ENCODE measurements at places on chromosomes 6 and 20.
A peak's percentile ranks its signal among the peaks of the same experiment; 100 is the strongest.

DNA sequence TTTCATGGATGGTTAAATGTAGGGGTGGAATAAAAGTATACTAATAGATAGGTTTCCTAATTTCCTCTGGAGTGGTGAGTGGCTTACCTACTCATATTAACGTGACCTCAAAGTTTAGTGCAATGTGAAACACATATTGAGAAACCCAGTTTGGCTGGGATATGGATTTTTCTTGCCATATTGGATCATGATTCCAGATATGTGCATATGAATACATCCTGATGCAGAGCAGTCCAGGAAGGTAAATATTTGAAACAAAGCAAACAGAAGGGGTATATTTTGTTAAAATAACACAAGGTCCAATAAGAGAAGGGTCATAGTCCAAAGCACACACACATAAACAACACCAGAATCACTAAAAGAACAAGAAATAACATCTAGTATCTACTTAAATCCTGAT is 608.1 kb downstream of the PKHD1 start:
- DNase-seq: no peak

DNA sequence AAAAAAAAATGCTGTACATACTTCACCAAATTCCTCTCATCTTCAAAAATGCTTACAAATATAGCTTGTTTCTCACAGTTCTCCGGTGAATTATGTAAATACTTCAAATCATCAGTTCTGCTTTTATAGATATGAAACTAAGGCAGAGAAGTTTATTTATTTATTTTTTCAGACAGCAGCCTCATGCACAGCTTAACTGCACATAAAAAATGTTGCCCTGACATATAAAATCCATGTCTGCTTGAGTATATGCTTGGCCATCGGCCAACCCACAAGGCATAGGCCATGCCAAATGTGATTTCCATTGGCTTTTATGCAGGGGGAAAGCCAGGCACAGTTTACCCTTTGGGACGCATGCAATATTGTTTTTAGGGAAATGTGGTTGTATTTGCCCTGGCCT is 57.3 kb upstream of the PHACTR2 start:
- DNase-seq: no peak

GRCh38 chr20:62914970-62915457 is 11.3 kb downstream of the DIDO1 start:
- no peak for DNase-seq

DNA sequence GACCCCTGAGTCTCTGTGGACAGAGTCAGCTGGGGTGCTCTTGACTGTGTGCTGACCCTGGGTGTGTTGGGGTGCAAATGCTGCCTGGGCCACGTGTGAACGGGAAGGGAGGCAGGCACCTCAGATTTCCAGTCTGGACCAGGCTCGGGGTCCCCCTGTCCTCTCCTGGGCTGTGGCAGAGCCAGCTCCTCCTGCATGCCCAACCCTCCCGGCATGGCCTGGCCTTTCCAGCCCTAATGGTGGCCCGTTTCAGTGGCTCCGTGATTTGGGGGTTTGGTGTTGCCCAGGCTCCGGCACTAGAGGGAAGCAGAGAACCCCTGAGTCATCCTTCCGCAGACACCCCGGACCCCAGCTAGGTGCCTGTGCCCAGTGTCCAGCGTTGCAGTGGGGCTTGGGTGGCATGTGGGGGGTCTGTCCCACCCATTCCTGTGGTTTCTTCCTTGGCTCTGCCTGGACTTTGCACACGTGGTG is 9.1 kb downstream of the RBM38 start:
- no peak for DNase-seq

DNA sequence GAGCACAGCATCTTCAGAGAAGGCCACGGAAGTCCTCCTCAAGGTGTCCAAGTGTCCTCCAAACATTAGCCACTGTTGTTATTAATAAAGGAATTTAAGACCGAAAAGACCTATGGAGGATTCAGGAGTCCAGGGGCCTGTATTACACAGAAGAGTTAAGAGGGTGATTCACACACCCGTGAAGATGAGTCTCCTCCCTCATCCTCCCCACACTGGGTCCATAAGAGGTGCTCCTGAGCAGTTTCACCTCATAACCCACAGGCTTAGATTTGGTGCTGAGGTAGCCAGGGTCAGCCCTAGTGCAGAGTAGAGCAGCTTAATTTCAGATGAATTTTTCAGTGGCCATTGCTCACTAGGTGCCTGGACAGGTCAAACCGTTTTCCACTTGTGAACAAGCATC is 65.3 kb downstream of the PRR18 start:
- DNase-seq: no peak

DNA sequence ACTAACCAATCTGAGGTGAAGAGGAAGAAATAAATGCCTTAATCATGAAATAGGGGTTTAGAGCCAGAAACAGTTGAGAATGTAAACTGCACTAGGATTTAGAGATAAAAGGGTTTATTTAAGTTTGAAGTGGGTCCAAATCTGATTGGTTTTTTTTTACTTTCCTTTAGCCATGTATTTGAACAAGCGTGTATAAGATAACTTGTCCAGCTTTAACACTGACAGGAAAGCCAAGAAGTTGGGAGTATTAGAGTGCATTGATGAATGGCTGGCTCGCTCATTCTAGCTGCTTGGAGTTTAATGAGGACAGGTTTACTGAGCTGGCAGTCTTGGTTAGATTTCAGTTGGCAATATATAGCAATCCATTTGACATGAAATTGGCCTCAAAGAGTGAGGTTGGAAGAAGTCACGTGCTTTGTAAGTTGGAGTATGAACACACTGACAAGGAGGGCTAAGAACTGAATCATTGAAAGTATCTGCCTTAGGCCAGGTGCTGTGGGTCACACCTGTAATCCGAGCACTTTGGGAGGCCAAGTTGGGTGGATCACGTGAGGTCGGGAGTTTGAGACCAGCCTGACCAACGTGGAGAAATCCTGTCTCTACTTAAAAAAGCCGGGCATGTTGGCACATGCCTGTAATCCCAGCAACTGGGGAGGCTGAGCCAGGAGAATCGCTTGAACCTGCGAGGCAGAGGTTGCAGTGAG is 13.7 kb downstream of the SRSF3 start:
- DNase-seq: no peak

GRCh38 chr20:24610341-24611115 is 141.1 kb downstream of the SYNDIG1 start:
- no peak for DNase-seq

DNA sequence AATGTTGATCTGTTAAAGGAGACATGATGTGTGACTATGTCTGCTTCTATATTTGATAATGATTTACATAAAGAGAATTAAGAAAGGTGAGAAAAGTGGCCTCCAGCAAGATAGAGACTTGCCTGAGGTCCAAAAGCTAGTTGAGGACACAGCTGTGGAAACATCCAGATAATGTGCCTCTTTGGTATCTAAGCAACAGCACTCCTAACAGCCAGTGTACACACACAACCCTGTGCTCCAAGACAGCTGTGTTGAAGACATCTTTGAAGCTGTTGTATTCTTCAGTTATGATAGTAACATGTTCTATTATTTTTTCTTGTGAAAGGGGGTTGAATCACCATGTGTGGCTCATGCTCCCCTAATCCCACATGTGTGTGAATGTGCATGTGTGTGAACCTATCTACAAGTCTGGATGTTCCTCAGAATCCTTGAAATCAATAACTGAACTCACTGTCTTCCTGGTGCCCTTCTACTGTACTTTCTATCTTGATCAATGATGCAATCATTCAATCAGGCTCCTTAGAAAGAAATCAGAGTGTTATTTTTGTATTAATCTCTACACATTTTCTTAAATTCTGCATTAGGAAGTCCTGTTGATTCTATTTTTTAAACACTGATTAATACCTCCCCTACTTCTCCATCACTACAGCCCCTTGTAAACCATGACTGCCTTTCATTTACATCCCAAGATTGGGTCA is 116.7 kb upstream of the SSTR4 start:
- no peak for DNase-seq

DNA sequence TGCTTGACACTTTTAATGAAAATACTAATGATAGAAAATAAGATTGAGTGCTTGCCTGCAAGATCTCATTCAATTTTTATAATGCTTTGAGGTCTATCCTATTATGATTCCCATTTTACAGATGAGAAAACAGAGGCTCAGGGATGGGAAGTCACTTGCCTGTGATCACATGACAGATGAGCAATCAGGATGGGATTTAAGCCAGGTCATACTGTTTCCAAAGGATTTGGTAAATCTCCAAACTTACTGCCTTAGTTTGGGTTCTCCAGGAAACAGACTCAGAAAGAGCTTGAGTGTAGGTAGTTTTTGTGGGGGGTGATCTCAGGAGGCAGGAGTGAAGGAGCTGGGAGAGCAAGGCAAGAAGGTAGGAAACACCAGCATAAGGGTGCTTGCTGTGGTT is 456.3 kb downstream of the MAFB start:
- DNase-seq: no peak

DNA sequence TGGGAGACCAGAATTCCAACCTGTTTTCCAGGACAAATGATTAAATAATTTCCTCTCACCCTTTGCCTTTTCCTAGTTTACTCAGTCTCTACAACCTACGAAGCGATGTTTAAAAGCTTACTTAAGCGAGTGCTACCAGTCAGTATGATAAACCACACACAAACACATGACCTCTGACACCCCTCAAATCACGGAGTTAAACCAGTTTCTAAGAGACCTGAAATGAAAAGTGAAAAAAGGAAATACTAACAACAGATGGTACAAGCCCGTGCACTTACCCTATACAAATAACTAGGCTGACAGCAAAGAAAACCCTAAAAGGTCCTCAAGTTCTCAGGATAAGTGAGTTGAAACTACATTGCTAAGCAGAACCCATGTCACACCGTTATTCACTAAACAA is 7.7 kb downstream of the TNFRSF21 start:
- no peak for DNase-seq

DNA sequence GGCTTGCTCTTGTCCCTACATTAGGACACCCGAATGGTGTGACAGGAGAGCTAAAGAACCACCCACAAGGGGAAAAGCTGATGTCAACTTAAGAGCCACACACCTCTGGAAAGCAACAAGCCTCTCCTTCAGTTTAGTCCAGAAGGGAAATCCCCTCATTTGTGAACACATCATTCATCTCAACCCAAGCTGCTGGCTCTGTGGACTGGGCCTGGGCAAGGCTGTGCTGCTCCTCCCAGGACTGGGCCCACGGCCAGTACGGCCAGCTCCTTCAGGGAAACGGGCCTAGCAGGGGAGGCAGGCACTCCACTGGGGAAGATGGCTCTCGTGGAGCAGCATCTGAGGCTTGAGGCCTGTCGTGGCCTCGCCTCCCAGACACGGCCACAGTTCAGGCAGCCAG is 12.8 kb upstream of the SLC4A11 start:
- no peak for DNase-seq

GRCh38 chr6:24692848-24693592 is 25.9 kb downstream of the C6orf62 start:
- no peak for DNase-seq

GRCh38 chr6:32184084-32184640 is at the start of gene AGER:
AGER (minus strand) TSS chr6:32184253; CDS start chr6:32184222, 31 bp downstream.
- no peak for DNase-seq

- no peak for DNase-seq
Observed at GRCh38 chr6:38027685-38028373, 208.3 kb downstream of the ZFAND3 start.

DNA sequence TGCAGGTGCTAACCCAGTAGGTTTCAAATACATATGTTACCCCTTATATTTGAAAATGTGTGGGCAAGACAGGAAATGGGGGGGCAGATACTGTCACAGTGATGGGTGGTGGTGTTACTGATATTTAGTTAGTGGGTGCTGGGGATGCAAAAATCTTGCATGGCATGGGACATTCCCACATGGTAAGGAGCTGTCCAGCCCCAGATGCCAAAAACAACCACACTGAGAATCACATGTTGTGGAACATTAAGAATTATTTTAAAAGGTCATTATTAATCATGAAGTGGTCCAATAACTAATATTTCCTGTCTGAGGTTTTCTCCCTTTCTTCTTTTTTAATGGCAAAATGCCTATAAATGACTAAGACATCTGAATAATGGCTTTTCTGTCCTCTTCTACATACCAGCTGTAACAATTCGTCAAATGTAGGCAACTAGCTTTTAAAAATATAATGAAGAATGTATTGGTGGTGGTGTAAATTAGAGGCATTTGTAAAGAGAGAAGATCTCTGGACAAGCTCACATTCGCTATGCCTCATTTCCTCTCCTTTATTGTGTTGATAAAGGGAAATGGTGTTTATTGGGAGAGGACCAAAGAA is 57.3 kb upstream of the SLC35B3 start:
- DNase-seq: no peak

DNA sequence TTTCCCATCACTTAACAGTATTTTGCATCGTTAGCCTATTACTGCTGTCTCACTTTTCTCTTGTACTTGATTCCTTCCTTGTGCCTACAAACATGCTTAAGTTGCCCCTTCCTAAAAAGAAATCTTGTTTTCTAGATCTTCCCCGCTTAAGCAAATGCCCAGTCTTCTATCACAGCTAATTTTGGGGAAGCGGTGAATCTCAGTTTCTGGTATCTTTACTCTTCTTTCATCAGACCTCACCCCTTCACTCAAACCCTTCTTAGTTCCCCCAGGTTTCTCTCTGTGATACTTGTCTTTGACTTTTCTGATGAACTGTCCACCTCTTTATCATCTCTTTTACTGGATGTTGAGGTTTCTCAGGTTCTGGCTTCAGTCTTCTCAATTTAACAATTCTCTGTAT is 14.2 kb downstream of the VAPB start:
- no peak for DNase-seq

DNA sequence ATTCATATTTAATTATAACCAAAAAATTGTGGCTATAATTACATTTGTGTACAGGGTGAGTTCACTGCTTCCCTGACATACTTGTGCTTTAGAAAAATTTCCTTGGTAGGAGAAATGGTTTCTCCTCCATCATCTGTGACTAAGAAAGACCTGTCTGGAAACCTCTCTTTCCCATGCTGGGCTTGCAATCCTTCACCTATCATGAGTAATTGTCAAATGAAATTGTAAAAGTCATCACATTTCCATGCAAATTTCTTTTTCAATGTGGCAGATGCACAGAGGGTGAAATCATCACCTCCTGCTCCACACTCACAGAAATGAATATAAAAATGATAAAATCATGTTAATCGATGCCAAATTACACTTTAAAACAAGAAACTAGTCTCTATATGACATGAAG is 1.5 kb upstream of the SIRPB1 start:
- DNase-seq: no peak

- no peak for DNase-seq
Observed at GRCh38 chr6:19719691-19720128, 117.5 kb upstream of the ID4 start.

GRCh38 chr6:44522871-44523270 is 135.4 kb downstream of the CDC5L start:
- no peak for DNase-seq

- DNase-seq: no peak
Observed at GRCh38 chr20:47330933-47331708, 25.4 kb downstream of the ZMYND8 start.

DNA sequence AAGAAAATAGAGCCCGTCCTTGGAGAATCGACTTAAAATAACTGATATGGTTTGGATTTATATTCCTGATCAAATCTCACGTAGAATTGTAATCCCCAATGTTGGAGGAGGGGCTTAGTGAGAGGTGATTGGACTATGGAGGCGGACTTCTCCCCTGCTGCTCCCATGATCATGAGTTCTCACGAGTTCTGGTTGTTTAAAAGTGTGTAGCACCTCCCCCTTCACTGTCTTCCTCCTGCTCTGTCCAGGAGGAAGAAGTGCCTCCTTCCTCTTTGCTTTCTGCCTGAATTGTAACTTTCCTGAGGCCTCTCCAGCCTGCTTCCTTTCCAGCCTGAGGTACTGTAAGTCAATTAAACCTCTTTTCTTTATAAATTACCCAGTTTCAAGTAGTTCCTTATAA is 529.2 kb downstream of the HAO1 start:
- no peak for DNase-seq

GRCh38 chr20:36462440-36463211 is 78.7 kb upstream of the MYL9 start:
- DNase-seq: peak; percentile 54

Measured in CD8-positive, alpha-beta memory T cell (primary cell).